ENCODE measurements at places on chromosomes 16 and 17. TPM values are rescaled to one million over a fixed set of nuclear protein-coding genes. Genes with fewer than 3 reads are reported as not detected.

Gene PFN1
- 445 TPM for total RNA-seq

Gene MT1F
- 5.6 TPM for total RNA-seq

Gene EPOP
- 0.71 TPM for total RNA-seq

Gene ASB16
- total RNA-seq, result not detected

Gene IRF8
- 6.3 TPM for total RNA-seq

Gene TBC1D3E
- total RNA-seq, result not detected

Gene G6PC1
- not detected for total RNA-seq

Gene TMEM114
- not detected for total RNA-seq

Gene SLFN13
- 21.0 TPM for total RNA-seq

Gene HBZ
- not detected for total RNA-seq

Gene FBXW10
- not detected for total RNA-seq

Gene LPO
- 0.15 TPM for total RNA-seq

Gene GCGR
- not detected for total RNA-seq

Gene LAT
- 476 TPM for total RNA-seq

Gene CRLF3
- total RNA-seq, result 60.8 TPM

Gene KIF2B
- not detected for total RNA-seq

Gene SENP3
- total RNA-seq, result 36.1 TPM

Gene SOX9
- not detected for total RNA-seq

Gene TNP2
- not detected for total RNA-seq

Gene PIGL
- total RNA-seq, result 75.3 TPM

Gene BEAN1
- total RNA-seq, result not detected

Gene NTN1
- total RNA-seq, result not detected

Gene SSH2
- 109 TPM for total RNA-seq

Gene PALB2
- total RNA-seq, result 10.0 TPM

Gene IRX5
- total RNA-seq, result not detected

Gene SOX15
- 0.45 TPM for total RNA-seq

Gene ITGAL
- 411 TPM for total RNA-seq

Gene PFAS
- 36.2 TPM for total RNA-seq
